ENCODE measurements at places on chromosomes 16 and 17.

DNA sequence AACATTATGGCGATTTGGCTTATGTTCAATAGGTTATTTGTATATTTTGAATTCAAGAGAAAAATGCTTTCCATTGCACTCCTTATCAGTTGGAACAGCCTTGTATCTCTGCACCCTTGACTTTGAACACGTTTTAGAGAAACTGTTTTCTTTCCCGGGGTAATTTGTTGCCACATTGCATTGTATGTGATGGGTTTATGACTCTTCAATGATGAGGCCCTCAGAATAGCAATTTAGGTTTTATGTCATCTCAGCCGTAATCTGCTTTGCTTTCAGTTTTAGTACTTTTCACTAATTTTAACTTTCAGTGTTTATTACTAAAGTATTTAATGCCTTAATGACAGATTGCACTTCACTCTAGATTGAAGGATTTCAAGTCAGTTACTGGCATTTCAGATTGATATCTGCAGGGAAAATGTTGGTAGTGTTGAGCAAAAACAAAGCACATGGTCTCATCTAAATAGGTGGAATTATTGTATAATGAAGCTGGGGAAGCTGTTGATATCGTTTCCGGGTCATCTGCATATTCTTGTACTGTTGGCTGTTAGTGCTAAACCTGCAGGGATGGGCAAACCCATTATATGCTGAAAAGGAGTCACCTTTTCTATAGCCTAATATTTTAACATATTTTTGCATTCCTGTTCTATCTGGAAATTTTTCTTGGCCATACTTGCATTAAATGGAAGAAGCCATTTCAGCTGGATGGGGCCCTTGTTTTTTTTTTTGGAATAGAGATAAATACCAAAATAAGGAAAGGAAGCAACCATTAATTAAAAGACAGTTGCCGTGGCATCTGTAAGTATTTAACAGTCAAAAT is 2.0 kb downstream of the LUC7L3 start:
- DNase-seq, result peak; percentile 38

DNA sequence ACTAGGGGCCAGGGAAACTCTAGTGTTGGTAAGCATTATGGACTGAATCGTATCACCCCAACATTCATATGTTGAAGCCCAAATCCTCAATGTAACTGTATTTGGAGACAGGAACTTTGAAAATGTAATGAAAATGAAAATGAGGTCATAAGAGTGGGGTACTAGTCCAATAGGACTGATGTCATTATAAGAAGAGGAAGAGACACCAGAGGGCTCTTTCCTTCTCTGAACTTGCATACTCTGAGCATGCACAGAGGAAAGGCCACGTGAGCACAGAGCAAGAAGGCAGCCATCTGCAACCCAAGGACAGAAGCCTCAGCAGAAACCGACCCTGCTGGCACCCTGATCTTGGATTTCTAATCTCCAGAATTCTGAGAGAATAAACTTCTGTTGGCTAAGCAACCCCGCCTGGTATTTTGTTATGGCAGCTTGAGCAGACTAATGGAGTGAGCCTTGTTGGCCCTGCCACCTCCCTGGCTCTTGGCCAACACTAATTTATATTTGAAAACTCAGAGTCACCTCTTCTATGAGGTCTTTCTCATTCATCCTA is 273.4 kb downstream of the NTN1 start:
- DNase-seq, result no peak

DNA sequence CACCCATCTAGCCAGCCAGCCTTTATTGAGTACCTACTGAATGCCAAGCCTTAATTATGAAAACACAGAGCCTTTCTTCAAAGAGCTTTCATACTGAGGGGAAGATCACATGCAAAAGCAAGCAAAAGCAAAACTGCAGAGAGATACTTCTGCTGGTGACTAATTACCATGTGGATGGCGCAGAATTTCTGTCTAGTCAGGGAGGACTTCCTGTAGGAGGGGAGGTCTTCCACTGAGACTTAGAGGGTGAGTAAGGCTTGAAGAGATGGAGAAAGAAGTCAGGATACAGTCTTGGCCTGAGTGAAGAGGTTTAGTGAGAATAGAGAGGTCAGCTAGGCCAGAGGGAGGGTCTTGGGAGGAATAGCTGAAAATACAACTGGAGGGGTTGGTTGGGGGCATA is 53.9 kb upstream of the CCL2 start:
- DNase-seq, result no peak

- no peak for DNase-seq
These were observed 128.5 kb upstream of the EEF2KMT start for GRCh38 chr16:5225931-5226655.

DNA sequence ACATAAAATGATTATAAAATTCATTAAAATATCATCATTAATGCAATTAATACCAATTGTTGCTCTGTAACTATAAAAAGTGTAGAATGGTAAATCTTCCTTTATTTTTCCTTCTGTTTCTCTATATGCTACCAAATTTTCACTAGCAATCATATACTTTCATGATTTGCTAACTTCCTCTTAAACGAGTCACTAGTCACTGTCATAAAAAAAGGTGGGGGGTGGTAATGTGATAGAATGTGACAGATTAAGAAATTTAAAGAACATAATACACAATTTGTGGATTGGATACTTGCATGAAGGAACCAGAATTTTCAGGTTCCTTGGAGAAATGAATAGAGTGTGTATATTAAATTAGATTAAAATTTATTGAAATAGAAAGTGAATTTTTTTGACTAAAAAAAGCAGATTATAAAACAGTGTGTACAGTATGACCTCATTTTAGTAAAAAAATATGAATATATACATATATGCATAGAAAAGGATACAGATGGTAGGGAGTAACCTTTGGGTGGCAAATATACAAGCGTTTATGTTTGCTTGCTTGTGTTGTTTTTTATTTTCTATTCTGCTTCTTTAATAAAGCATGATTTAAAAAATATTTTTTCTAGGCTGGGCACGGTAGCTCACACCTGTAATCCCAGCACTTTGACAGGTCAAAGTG is 56.7 kb upstream of the C17orf78 start:
- DNase-seq, result no peak

GRCh38 chr17:67836205-67836987 is 11.1 kb downstream of the BPTF start:
- no peak for DNase-seq

DNA sequence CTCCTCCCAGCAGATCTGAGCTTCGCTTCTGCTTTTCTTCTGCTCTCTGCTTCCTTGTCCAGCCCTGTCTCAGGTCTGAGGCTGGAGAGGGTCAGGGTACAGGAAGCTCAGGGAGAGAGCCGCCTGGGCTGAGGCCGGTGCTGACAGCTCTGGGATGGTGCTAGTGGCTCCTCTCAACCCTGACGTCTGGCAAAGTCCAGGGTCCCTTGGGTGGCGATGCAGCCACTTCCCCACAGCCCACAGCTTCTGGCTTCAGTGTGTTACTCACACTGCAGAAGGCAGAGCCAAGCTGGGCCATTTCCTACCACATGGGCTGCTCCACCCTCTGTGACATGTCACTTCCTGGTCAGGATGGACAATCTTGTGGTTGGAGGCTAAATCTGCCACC is at the start of gene CD300C:
Gene CD300C, minus strand, starts transcription at position 273 of the 388 bp plus-strand sequence. CDS start 333 bp downstream, outside the sequence.
- no peak for DNase-seq

DNA sequence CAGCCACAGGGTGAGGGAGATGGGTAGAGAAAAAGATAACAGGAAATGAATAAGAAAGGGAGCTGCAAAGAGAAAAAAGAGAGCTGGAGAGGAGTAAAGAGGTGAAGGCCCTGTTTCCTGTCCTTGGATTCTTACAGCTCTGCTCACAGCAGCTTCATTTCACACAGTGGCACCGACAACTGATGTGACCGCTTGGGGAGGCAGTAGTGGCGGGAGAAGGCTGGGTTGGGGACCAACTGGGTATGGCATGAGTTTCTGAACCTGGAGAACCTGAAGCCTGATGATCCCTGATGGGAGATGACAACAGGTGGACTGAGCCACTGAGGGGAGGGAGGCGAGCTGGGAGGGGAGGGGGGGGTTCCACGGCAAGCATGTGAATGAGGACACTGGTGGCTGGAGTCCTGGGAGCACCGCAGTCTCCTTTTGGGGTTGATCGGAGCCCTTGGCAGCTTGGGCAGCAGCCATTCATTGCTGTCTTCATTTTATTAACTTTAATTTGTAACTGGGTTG is 34.3 kb upstream of the TOB1 start:
- no peak for DNase-seq

- DNase-seq, result no peak
These were observed 20.0 kb downstream of the UNC45B start for GRCh38 chr17:35167666-35168065.

DNA sequence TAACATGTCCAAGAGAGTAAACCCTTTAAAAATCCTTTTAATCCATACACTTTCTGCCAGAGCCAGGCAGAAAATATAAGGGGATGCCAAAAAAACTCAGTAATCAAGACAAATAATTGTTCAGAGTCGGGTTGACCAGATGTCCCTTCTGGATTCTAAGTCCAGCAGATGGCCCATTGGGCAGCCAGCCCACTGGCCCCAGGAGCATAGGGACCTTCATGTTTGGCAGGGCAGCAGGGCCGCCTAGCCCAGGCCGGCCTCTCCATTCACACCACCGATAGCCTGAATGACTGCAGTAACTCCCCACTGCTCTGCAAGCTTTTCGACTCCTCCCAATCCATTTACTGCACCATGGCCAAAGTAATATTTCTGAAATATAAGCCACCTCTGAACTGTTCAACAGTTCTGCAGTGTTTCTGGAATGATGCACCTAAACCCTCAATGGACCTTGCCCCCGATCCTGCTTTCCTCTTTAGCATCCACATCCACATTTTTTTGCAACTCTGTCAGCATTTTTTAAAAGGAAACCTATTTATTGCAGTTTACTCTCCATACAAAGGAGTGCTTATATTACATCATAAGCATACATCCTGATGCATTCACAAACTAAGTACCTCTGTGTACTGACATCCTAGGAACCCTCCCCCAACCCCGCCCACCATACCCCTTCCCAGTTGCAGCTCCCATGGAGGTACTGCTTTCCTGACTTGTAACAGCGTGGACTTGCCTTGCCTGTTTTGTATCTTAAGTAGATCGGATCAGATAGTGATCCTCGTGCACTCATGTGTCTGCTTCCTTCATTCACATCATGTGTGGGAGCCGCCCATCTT is 46.4 kb downstream of the LDHD start:
- DNase-seq, result no peak

- DNase-seq, result no peak
These were observed 90.9 kb upstream of the PLCG2 start for GRCh38 chr16:81688182-81688581.

GRCh38 chr16:400061-400591 is 1.6 kb upstream of the DECR2 start:
- no peak for DNase-seq

- DNase-seq, result peak; percentile 69
These were observed 972 bp downstream of the RSAD1 start for GRCh38 chr17:50479522-50480141.

- no peak for DNase-seq
These were observed 126.9 kb downstream of the KATNIP start for GRCh38 chr16:27676839-27677238.

DNA sequence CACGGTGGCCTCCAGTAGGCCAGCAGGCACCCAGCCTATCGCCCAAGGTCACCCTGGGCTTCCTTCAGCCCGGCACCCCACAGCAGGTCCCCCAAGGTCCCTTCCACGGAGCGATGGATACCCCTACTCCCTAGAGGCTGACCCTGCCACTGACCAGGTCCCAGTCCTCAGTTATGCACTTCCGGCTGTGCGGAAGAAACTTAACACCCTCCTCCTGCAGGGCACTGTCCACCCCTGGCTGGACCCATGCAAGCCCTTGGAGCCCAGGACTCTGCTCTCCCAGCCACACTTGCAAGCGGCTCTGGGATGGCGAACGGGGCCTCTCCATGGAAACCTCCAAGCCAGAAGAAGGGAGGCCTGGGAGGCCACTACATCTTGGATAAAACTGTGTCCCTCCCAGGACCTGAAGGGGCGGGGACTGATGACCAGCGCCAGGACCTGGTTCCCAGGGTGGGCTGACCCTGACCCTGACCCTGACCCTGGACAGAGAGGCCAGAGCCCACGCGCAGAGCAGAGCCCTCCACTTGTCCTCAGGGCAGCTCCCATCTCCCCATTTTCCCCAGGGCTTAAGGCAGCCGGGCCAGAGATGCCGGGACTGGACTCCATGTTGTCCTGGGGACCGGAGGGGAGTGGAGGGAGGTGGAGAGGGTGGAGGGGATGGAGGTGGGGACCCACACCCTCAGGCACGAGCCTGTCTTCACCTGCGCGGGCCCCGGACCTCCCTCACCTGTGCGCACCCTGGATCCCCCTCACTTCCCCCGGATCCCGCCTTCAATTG is 734 bp downstream of the CEP131 start:
- no peak for DNase-seq

DNA sequence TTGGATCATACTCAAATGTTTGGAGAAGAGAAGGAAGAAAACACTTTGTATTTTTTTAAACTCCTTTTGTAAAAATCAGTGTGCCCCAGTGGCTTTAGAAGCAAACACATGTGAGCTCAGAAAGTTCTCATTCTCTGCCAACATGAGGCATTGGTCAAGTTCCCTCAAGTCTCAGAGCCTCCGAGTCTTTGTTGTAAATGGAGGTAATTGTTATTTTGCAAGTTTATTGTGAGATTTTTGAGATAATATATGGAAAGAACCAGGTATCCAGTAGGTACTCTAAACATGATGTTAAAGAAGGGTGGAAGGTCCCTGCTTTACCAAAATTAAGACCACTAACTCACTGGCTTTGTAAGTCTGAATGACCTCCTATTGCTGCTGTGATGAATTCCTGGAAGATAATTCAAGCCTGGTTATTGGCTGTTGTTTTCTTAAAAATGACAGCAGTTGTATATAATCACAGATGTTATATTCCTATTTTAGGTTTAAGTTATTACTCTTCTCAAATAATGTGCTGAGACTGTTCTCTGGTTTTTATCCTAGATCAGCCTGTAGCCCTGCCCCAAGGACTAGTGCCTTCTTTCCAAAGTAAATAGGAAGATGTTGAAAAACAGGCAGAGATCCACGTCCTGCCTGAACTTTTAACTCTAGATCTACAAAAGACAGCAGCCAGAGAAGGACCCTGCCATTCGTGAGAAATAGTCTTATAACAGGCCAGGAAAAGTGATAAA is 2.4 kb downstream of the HLF start:
- no peak for DNase-seq

DNA sequence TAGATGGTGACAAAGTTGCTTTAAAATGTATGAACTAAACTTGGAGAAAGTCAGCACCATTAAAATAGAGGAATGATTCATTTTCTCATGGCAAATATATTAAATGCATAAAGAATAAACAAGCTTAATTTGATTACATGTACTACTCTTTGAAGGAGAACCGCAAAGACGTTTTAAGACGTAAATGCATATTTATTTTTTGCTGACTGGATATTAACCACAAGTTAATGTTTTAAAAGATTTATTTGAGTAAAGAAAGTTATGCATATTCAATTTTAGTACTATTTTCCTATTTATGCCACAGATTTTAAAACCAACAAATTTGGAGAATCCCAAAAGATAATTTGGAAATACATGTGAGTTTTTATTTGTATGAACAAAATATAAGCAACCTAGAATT is 1121.9 kb downstream of the CDH8 start:
- no peak for DNase-seq

DNA sequence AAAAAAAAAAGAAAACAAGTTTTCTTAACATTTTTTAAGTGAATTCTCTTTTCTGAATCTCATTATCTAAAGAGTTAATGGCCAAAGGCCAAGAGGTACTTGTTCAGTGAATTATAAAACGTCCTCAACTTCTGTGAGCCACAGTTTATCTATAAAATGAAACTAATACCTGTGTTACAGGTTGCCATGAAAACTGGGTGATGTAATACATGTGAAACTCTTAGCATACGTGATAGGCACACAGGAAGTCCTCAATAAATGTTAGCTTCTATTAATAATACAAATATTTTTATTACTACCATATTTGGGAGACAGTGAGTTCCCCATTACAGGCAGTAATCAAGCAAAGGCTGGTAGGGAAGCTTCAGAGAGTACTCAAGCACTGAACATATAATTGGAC is 13.5 kb upstream of the INPP5K start:
- no peak for DNase-seq

Measured in NCI-H2081 (cell line).